ENCODE measurements at places on chromosomes 12 and 14. TPM values are rescaled to one million over a fixed set of nuclear protein-coding genes. Genes with fewer than 3 reads are reported as not detected.
A peak's percentile ranks its signal among the peaks of the same experiment; 100 is the strongest.

- peak; percentile 17 for DNase-seq
Observed at GRCh38 chr14:91038439-91038838, 22.0 kb downstream of the RPS6KA5 start.

Gene CISTR
- total RNA-seq: not detected

- no peak for DNase-seq
Observed at GRCh38 chr12:8035440-8036010, 3.0 kb downstream of the FOXJ2 start.

- DNase-seq: no peak
Observed at GRCh38 chr12:22374508-22374907, 40.0 kb upstream of the ST8SIA1 start.

- DNase-seq: no peak
Observed at GRCh38 chr12:4915752-4916151, 6.0 kb downstream of the KCNA1 start.

GRCh38 chr12:57190037-57190436 lies 26.6 kb upstream of the NXPH4 start:
- DNase-seq: no peak

Gene PRH2
- not detected for total RNA-seq

GRCh38 chr12:88998421-88998820 lies 353.9 kb downstream of the DUSP6 start:
- DNase-seq: no peak
